ENCODE measurements at places on chromosomes 2 and 18.

DNA sequence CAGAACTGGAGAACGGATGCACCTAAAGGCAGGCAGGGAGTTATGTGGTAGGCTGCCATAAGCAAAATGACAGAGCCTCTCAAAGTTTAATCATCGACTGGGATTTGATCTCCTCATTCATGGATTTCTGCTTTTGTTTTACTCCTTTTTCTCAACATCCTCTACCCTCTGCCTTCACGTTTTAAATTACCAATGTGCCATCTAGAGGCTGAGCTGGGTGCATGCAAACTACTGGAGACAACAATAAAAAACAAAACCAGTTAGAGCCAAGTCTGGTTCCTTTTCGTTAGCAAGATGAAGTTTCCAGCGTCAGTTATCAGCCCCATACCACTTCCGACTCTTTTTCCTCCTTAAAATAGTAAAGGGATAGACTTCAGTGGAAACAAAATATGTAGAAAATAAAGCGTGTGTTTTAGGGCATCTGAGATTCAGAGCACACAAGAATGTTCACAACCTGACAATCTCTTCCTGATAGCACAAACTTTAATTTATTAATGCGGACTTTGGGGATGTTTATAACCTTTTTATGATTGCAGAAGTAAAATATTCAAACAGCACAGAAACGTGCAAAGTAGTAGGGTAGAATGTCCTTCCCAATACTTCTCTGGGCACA, 117.0 kb downstream of the LAMA1 start:
- no peak for DNase-seq

- DNase-seq = no peak
Observed at GRCh38 chr2:47389692-47390091, 13.3 kb upstream of the MSH2 start.

- DNase-seq = no peak
Observed at GRCh38 chr2:57575700-57576268, 470.8 kb upstream of the VRK2 start.

GRCh38 chr2:226544596-226545210, 254.9 kb downstream of the IRS1 start:
- DNase-seq = no peak

DNA sequence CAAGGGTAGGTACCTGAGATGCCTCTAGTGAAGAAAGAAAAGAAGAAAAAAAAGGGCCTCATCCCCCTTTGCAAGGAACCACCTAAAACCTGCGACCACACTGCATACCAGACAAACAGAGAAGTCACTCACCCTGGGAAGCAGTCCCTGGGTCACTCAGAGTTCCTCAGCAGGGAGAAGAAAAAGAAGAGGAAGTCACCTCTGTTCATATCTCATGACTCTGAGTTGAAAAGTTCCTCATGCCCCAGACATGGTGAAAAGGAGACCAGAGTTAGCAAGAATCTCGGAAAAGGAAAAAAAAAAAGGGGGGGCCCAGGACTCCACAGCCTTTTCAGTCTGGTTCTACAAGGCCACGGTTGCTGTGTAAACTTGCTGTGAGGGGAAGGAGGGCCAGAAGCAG, 478.4 kb upstream of the NRXN1 start:
- DNase-seq = no peak

DNA sequence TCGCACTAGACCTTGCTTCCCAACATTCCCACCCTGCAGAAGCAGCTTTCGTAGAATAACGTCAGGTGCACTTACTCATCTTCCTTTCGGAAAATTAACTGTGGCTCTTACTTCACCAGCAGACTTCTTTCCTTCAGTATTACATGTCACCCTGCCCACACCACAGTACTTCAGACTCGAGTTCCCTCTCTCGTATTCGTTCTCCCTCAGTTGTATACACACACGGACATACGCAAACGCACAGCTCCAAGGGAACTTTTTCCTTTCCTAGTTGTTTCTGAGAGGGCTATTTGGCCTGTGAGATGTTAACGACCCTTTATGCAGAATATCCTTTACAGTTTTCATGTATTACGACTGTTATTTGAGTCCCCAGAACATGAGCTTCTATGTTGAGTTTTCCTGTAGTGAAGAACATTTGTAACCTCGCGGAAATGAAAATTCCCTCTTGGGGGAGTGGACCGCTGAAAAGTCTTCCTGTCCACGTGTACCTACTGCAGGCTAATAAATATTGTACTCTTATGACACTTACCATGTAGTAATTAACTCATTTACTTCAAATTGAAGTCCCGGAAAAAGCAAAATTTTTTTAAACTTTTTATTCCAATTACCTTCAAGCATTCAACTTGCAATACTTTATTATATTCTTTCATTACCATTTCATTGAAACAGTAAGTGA, 908 bp downstream of the ERLEC1 start:
- DNase-seq = no peak

- DNase-seq = no peak
Observed at GRCh38 chr2:30301551-30301950, 70.2 kb downstream of the LBH start.

- no peak for DNase-seq
Observed at GRCh38 chr2:183059561-183059960, 19.0 kb upstream of the DUSP19 start.

GRCh38 chr2:105607920-105608504, 136.7 kb upstream of the NCK2 start:
- DNase-seq = no peak

GRCh38 chr2:157509744-157510143, 65.9 kb upstream of the CYTIP start:
- no peak for DNase-seq

- no peak for DNase-seq
Observed at GRCh38 chr2:189762229-189762550, 402 bp downstream of the OSGEPL1 start.

DNA sequence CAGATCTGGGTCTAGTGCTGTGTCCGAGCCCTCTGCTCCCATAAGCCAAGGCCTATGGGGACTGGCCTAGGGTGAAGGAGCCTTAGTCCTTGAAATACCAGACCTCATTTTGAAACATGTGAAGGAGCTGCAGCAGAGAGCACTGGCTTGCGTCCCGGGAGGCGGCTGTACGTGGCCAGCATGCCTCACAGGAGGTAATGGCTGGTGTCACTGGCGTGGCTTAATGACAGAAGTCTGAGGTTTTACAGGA, 72.7 kb upstream of the OTOS start:
- no peak for DNase-seq

- DNase-seq = no peak
Observed at GRCh38 chr2:104772996-104773395, 80.9 kb upstream of the POU3F3 start.

DNA sequence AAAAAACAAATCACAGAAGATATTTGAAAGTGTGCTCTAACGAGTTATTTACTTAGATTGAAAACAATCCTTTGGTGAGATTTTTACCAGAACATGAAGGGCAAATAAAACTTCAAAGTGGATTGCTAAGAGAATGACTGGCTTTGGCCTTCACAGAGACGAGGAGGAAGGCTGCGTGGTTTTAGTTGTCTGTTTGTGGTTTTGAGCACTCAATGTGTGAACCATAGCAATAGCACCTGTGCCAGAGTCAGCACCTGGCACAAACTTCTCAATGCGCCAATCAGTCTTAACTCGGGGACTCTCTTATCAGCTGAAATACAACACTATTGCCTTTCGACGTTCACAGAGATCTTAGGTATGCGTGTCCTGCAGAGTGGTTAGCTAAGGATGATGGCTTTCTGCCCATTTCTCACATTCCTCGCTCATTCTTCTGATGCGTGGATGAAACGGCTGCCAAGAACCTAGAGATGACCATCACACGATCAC, 70.0 kb downstream of the MBP start:
- peak; percentile 79 for DNase-seq

GRCh38 chr2:17482651-17483050, 35.6 kb downstream of the RAD51AP2 start:
- DNase-seq = no peak

GRCh38 chr2:99678625-99679024, 188.8 kb upstream of the REV1 start:
- DNase-seq = no peak
